Activated CD4-positive, alpha-beta T cell treated with anti-CD3 and anti-CD28 coated beads for 36 hours (primary cell): ENCODE measurements at places on chromosomes 5 and 9.

GRCh38 chr5:318341-318897, 3.1 kb upstream of the AHRR start:
- no peak overlapping the region for H3K4me3 ChIP-seq
- no peak for DNase-seq
- H3K27ac ChIP-seq = no peak overlapping the region

DNA sequence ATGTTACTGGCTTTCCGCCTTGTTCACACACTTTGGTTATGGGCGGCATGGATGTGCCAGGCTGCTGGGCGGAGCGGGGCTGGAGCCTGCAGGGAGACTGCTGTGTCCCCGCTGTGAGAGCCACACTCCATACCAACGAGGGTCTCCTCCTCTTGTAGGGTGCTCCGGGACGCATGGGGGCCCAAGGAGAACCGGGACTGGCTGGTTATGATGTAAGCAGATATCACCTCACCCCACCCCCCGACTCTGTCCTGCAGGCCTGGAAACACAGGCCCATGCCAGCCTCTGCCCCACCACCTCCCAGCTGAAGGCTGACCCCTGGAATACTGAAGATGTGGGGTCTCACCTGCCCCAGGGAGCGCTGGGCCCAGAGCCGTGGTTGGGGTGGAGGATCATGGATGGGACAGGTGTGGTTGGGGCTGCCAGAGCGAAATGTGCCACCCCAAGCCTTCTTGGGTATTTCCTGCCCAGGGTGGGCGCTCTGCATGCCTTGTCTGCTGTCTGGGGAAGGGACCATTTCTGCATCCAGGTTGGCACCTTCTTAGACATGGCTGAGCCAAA, 39.3 kb upstream of the ORM1 start:
- no peaks in the 10 kb centered on the region for H3K4me1 ChIP-seq
- H3K27me3 ChIP-seq = no peaks in the 10 kb centered on the region
- no peak overlapping the region for H3K4me3 ChIP-seq

DNA sequence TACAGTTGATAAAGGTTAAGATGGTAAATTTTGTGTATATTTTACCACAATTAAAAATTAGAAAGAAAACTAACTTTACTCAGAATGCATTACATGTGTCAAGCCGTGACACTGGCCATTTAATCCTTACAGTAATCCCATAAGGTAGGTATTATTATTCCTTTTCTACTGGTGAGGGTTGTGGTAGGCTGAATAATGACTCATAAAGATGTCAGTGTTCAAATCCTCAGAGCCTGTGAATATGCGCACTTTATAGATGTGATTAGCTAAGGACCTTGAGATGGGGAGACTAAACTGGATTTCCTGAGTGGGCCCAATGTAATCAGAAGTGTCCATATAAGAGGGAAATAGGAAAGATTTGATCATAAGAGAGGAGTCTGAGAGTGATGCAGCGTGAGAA, 288.1 kb downstream of the TMEM167A start:
- no peaks in the 10 kb centered on the region for H3K4me1 ChIP-seq
- no peak for DNase-seq
- H3K4me3 ChIP-seq = no peak overlapping the region
- H3K27ac ChIP-seq = no peak overlapping the region
- no peaks in the 10 kb centered on the region for H3K36me3 ChIP-seq

GRCh38 chr5:106648401-106648800, 1022.3 kb downstream of the EFNA5 start:
- H3K4me3 ChIP-seq = no peak overlapping the region
- no peaks in the 10 kb centered on the region for H3K27me3 ChIP-seq
- DNase-seq = no peak
- H3K36me3 ChIP-seq = no peaks in the 10 kb centered on the region
- no peaks in the 10 kb centered on the region for H3K4me1 ChIP-seq
- no peak overlapping the region for H3K27ac ChIP-seq

GRCh38 chr5:117183326-117183725, 608.7 kb upstream of the SEMA6A start:
- H3K36me3 ChIP-seq = no peaks in the 10 kb centered on the region
- H3K4me1 ChIP-seq = no peaks in the 10 kb centered on the region
- H3K27ac ChIP-seq = no peak overlapping the region
- no peak for DNase-seq
- no peak overlapping the region for H3K4me3 ChIP-seq

DNA sequence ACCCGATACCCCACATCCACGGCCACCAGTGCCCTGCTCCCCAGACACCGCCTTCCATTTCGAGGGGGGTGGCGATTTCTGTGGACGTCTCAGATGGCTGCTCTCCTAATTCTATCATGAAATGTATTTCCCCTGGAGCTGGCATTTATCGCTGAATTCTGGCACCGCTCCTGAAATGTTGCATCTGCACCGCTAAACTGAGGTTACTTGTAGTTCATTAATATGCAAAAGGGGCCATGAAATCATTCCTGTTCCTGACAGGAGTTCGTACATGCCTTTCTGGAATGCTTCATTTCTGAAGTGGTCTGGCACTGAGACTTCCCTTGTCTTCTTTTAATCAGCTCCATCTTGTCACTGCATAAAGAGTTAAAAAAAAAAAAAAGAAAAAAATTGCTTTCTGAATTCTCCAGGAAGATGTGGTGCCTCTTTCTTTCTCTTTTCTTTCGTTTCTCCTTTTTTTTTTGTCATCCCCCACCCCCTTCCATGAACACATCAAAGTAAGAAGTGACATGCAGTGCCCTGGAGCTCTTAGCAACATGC, 97.7 kb upstream of the SMARCA2 start:
- no peak overlapping the region for H3K27ac ChIP-seq
- H3K4me3 ChIP-seq = no peak overlapping the region

- H3K4me1 ChIP-seq = no peaks in the 10 kb centered on the region
- no peaks in the 10 kb centered on the region for H3K27me3 ChIP-seq
- no peak overlapping the region for H3K27ac ChIP-seq
- H3K4me3 ChIP-seq = no peak overlapping the region
- DNase-seq = no peak
Observed at GRCh38 chr5:94021246-94021645, 279.8 kb upstream of the POU5F2 start.

DNA sequence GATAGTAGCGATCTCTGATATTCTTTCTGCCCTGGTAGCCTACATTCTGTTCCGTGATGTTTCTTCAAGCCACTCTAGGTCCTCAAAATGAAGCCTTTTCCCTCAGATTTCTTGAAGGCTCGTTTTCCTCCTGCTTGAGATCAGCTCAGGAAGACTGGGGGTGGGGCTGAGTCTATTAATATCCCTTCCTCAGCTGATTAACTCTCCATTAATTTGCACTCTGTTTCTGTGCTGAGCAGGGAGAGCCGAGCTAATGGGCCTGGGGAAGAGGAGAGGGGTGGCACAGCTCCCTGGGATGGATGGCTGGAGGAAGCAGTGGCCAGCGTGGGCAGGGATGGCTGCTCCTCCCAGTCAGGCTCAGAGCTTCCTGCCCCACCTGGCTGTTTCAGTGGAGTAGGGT, 93.3 kb downstream of the PPARGC1B start:
- H3K27ac ChIP-seq = no peak overlapping the region
- H3K4me1 ChIP-seq = no peaks in the 10 kb centered on the region
- no peaks in the 10 kb centered on the region for H3K27me3 ChIP-seq
- no peak for DNase-seq
- no peaks in the 10 kb centered on the region for H3K36me3 ChIP-seq
- no peak overlapping the region for H3K4me3 ChIP-seq

DNA sequence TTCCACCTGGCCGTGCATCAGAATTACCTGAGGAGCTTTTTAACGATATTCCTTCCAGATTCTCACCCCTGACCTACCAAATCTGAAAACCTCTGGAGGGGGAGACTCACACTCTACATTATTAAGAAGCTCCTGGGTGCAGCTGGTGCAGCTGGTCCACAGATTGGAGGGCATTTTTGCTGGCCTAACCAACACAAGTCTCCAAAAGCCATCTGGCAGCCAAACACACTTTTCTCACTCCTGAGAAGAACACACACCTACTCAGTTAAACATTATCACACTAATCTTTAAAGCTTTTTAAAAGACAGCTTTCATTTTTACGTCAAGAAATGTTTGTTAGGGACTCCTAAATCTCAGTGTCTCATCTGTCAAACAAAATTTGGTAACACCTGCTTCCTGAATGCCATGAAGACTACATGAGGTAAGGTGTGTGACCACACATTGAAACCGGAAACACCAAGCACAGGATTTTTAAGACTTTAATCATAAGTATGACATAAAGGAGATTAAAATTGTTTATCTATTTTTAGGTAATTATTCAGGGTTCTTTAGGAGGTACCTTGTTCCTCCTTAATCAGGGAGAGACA, 14.2 kb upstream of the PTPN3 start:
- H3K4me1 ChIP-seq = no peaks in the 10 kb centered on the region
- H3K4me3 ChIP-seq = no peak overlapping the region
- H3K36me3 ChIP-seq = no peaks in the 10 kb centered on the region
- H3K27ac ChIP-seq = no peak overlapping the region
- no peak for DNase-seq

- no peak overlapping the region for H3K27ac ChIP-seq
- peaks cover 13% of the 10 kb centered on the region for H3K27me3 ChIP-seq
- no peak for DNase-seq
- H3K4me1 ChIP-seq = no peaks in the 10 kb centered on the region
- H3K4me3 ChIP-seq = no peak overlapping the region
Observed at GRCh38 chr9:88651682-88652633, 117.0 kb downstream of the NXNL2 start.
